Neural crest cell (in vitro differentiated cells): ENCODE measurements at places on chromosomes 7 and 10. TPM values are rescaled to one million over a fixed set of nuclear protein-coding genes. Genes with fewer than 3 reads are reported as not detected.

- no peak for DNase-seq
Measured at GRCh38 chr7:158257001-158257400, 330.6 kb downstream of the PTPRN2 start.

GRCh38 chr10:34866848-34867247, 51.8 kb upstream of the PARD3 start:
- no peak for DNase-seq

DNA sequence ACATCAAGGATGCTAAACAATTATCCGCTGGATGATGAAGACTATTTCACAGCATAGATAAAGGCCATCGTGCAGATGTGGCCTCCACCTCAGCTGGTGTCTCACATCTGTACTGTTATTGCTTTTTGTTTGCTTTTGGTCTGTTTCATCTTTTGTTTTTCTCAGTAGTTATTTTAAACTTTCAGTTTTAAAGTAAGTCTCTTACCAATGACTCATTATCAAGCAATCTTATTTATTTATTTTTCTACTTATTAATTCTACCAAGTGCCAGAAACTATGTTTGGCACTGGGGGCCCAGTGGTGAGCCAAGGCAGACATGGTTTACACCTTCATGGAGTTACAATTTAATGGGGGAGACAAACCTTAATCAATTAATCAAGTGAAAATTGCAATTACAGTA, 250.9 kb upstream of the TMEM72 start:
- no peak for DNase-seq

- no peak for DNase-seq
Measured at GRCh38 chr10:78777466-78777865, 291.3 kb upstream of the ZMIZ1 start.

DNA sequence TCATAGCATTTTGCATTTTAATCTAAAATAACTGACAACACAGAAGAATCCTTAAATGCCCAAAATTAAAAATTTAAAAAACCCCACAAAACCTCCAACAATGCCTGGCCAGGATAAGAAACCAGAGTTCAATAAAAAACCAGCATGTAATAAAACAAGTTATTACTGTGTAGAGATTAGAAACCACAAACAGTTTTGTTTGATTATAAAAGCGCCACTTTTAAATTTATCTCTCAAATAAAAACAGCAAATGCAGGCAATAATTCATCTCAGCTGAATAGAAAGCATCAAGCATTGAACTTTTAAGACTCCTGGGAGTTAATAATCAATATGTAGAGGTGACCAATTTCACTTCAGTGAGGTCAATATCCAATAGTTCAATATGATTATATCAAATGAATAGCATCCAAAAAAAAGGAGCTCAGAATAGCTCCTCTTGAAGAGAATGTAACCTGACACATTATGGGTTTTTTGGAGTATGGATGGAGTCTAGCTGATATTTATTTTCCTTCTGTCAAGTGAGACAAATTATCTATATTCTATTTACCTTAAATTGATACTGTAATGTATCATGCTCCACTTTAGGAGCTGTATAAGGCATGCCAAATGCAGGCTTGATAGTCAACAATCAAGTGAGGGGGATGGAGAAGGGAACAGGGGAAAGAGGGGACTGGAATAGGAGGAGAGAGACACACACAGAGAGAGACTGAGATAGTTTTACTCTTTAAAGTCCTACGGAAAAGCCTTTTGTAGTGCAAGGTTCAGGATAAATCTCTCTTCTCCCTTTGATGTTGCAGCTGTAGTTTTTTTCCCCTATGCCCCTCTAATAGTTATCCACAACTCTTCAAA, 130.9 kb downstream of the RSU1 start:
- no peak for DNase-seq

Gene RET
- 1.6 and 2.5 TPM in 2 replicates for total RNA-seq

- DNase-seq = no peak
Measured at GRCh38 chr10:118042336-118042735, 4.4 kb downstream of the RAB11FIP2 start.

DNA sequence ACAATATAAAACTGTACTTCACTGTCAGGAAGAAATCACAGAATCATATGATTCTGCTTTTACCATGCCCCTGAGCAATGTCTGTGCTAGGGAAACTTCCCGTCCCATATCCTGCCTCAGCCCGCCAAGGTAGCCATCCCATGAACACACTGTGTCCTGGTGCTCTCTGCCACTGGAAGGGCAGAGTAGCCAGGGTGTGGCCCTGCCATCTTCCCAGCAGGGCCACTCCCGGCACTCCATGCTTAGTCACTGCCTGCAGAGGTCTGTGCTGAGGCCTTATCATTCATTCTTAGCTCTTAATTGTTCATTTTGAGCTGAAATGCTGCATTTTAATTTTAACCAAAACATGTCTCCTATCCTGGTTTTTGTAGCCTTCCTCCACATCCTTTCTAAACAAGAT, 31.8 kb downstream of the AP3M1 start:
- DNase-seq = no peak

Gene GNGT1
- total RNA-seq = 0.65 and 1.0 TPM in 2 replicates

DNA sequence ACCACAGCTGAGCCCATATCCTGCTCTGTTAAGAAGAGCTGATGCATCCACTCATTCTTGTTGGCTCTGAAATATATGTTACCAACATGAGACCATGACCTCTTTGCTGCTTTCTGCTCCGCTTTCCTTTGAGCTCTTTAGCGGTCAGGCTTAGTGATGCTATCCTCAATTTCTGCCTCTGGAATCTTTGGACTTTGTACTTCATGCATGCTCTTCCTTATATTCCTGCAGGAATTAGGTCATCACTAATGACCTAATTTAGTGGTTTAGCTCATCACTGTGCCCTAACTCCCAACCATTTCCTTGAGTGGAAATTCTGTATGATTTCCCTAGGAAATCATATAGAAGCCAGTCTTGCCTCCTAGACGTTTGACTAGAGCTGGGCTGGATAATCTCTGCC, 119.5 kb downstream of the AOAH start:
- DNase-seq = no peak

GRCh38 chr7:126211875-126212274, 1040.9 kb downstream of the GRM8 start:
- DNase-seq = no peak

Gene DLG5
- 82.2 and 87.3 TPM in 2 replicates for total RNA-seq
